ENCODE measurements at places on chromosomes 1 and 21. TPM values are rescaled to one million over a fixed set of nuclear protein-coding genes. Genes with fewer than 3 reads are reported as not detected.
A peak's percentile ranks its signal among the peaks of the same experiment; 100 is the strongest.

GRCh38 chr1:44714532-44714931 is 16.4 kb downstream of the RNU5D-1 start:
- no peak overlapping the region for H3K4me3 ChIP-seq
- no peak for DNase-seq
- no peak overlapping the region for H3K27ac ChIP-seq
- H3K36me3 ChIP-seq, result no peaks in the 10 kb centered on the region
- no peaks in the 10 kb centered on the region for H3K27me3 ChIP-seq
- peaks cover 8% of the 10 kb centered on the region for H3K4me1 ChIP-seq

DNA sequence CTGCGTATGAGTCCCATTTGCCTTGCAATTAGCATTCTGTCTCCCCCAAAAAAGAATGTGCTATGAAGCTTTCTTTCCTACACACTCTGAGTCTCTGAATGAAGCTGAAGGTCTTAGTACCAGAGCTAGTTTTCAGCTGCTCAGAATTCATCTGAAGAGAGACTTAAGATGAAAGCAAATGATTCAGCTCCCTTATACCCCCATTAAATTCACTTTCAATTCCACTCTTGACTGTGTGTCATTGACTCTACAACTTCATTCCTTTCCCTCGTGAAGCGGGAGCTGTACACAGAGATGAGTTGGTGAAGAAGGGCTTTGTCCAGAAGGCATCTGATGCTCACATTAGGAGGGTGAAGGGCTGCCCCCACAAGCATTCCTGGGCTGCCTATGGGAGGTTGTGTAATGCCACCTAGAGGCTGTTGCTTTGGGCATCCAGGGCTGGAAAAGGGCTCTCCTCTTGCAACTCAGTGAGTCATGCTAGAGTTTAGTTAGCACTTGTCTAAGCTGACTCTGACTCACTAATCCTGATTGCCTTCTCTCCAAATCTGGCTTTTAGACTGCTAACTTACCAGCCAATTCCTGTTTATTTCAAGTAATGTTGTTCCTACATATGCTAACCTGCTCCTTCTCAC is 1.8 kb downstream of the SPRR1B start:
- no peak for DNase-seq
- H3K36me3 ChIP-seq, result no peaks in the 10 kb centered on the region
- no peaks in the 10 kb centered on the region for H3K27me3 ChIP-seq
- no peak overlapping the region for H3K4me3 ChIP-seq

DNA sequence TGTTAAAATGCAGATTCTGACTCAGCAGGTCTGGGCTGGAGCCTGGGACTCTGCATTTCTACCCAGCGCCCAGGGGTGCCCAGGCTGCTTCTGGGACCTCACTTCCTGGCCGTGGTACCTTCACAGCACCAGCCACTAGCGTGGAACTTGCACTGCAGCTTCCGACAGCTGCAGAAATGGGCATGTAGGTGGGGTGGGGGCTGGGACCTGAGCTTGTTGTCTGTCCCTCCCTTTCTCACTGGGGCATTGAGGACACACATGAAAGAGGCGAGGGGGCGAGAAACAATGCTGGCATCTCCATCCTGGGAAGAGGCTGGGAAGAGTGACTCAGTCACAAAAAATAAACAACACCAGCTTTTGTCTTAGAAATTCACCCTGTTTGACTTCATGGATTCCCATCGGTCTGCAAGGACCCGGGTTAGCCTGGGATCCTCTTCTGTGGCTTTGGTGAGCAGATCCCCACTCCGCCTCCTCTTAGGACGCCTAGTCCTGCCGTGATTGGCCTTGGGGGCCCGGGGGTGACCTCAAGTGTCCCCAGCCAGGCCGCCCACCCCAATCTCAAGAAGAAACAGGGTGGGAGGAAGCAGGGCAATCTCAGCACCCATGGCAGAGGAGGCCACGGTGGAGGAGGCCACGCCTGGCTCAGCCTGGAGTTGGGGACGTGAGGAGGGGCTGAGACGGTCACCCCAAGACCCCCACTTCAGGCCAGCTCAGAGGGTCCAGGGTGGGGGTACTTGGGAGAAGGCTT is 29.9 kb upstream of the POFUT2 start:
- no peak overlapping the region for H3K27ac ChIP-seq
- DNase-seq, result no peak
- H3K27me3 ChIP-seq, result no peaks in the 10 kb centered on the region
- H3K36me3 ChIP-seq, result peaks cover 8% of the 10 kb centered on the region
- H3K4me1 ChIP-seq, result peaks cover 54% of the 10 kb centered on the region
- H3K4me3 ChIP-seq, result no peak overlapping the region

Gene KDM5B
- 114 TPM for total RNA-seq

DNA sequence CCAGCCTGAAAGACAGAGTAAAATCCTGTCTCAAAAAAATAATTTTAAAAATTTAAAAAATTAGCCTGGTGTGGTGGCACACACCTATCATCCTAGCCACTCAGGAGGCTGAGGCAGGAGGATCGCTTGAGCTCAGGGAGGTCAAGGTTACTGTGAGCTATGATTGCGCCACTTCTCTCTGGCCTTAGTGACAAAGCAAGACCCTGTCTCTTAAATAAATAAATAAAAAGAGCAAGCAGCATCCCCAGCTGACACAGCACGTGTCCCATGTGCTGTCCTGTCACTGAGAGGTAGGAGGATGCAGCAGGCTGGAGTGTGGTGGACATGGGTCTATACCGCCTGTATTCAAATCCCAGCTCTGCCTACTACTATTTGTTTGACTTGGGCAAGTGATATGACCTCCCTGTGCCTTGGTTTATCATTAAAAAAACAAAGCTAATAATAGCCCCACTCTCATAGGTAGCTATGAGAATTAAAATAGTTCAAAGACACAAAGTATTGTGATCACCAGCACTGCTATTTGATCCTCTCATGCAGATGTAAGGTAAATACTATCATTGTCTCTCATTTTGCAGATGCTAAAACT is 22.2 kb upstream of the ECE1 start:
- no peak overlapping the region for H3K27ac ChIP-seq
- H3K4me3 ChIP-seq, result no peak overlapping the region
- H3K36me3 ChIP-seq, result no peaks in the 10 kb centered on the region
- H3K4me1 ChIP-seq, result peaks cover 51% of the 10 kb centered on the region

Gene MMP23B
- total RNA-seq, result 5.9 TPM

GRCh38 chr1:213686983-213687382 is 300.8 kb upstream of the PROX1 start:
- H3K4me3 ChIP-seq, result no peak overlapping the region
- peaks cover 3% of the 10 kb centered on the region for H3K4me1 ChIP-seq
- no peaks in the 10 kb centered on the region for H3K36me3 ChIP-seq
- no peak overlapping the region for H3K27ac ChIP-seq

GRCh38 chr1:164602480-164603093 is 43.6 kb downstream of the PBX1 start:
- peak overlapping the region; percentile 48 for H3K27ac ChIP-seq
- no peaks in the 10 kb centered on the region for H3K27me3 ChIP-seq
- no peak overlapping the region for H3K4me3 ChIP-seq
- DNase-seq, result peak; percentile 76
- no peaks in the 10 kb centered on the region for H3K36me3 ChIP-seq

- peaks cover 13% of the 10 kb centered on the region for H3K36me3 ChIP-seq
- no peaks in the 10 kb centered on the region for H3K27me3 ChIP-seq
- H3K4me3 ChIP-seq, result no peak overlapping the region
These were observed 227.2 kb downstream of the CAMTA1 start for GRCh38 chr1:7012461-7012924.

Gene RHOU
- 47.3 TPM for total RNA-seq

DNA sequence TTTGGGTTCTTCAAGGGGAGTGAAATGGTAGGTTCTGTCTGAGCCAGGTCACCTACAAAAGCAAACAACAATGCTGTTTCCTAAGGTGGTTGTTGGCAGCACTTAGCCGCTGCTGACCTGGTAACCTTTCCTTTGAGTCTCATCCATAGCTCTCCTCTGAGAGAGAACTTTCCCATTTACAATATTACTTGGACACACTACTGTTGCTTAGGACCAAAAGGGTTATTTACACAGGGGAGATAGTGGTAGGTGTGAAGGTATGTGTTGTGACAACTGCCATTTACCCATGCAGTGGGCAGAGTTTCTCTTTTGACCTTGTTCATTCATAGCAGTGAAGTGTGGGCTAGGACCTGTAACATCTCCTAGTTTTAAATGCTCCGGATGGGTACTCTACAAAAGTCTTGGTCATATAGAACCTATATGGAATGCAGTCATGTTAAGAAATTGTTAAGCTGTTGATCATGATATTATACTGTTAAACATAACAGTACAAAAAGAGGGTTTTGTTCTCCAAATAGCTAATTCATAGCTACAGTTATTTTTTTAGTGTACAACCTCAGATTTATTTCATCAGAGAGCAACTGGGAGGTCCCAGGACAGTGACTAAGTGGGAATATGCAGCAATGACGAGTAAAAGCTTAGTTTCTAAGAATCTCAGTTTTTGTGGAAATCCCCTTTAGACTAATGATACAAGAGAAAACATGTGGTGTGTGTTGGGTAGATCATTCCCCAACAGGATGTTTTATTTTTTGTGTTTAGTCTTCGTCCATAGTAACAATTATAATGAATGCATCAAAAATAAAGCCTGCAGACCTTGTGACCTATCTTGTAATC is 219.7 kb downstream of the NFIA start:
- DNase-seq, result no peak
- H3K36me3 ChIP-seq, result no peaks in the 10 kb centered on the region
- H3K4me3 ChIP-seq, result no peak overlapping the region
- H3K27me3 ChIP-seq, result no peaks in the 10 kb centered on the region
- H3K27ac ChIP-seq, result no peak overlapping the region

GRCh38 chr1:54274448-54274847 is 74.5 kb downstream of the MRPL37 start:
- no peak overlapping the region for H3K4me3 ChIP-seq
- no peaks in the 10 kb centered on the region for H3K27me3 ChIP-seq
- H3K27ac ChIP-seq, result peak overlapping the region; percentile 64
- peaks cover 60% of the 10 kb centered on the region for H3K4me1 ChIP-seq
- H3K36me3 ChIP-seq, result peaks cover 11% of the 10 kb centered on the region

- no peaks in the 10 kb centered on the region for H3K4me1 ChIP-seq
- H3K36me3 ChIP-seq, result no peaks in the 10 kb centered on the region
- peak; percentile 47 for DNase-seq
- no peak overlapping the region for H3K4me3 ChIP-seq
These were observed 40.6 kb upstream of the MARK1 start for GRCh38 chr1:220487297-220487820.

DNA sequence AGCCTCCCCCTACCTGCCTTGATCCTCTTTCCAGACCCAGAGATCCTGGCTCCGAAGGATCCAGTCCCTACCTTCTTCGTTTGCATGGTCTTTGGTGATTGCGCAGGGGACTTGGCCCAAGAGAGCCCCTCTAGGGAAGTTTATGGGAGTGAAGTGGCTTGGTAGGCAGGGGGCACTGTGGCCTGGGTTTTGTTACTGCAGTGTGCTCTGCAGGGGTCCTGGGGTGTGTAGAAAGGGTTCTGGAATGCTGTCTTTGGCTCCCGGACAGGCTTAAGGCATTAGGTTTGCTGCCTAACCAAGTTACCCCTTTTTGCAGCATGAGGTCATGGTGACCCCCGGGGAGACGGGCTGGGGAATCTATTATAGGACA is 3.8 kb downstream of the ATP8B2 start:
- H3K4me1 ChIP-seq, result peaks cover 46% of the 10 kb centered on the region
- no peaks in the 10 kb centered on the region for H3K27me3 ChIP-seq
- H3K4me3 ChIP-seq, result peak overlapping the region; percentile 48
- H3K36me3 ChIP-seq, result peaks cover 38% of the 10 kb centered on the region
- H3K27ac ChIP-seq, result peak overlapping the region; percentile 71

Measured in spinal cord (tissue), 10 donors.